C1 segment of cervical spinal cord (tissue), 14 donors: ENCODE measurements at places on chromosomes 6 and 20.

GRCh38 chr20:21534453-21534852 is 20.6 kb upstream of the NKX2-2 start:
- no peak for DNase-seq

DNA sequence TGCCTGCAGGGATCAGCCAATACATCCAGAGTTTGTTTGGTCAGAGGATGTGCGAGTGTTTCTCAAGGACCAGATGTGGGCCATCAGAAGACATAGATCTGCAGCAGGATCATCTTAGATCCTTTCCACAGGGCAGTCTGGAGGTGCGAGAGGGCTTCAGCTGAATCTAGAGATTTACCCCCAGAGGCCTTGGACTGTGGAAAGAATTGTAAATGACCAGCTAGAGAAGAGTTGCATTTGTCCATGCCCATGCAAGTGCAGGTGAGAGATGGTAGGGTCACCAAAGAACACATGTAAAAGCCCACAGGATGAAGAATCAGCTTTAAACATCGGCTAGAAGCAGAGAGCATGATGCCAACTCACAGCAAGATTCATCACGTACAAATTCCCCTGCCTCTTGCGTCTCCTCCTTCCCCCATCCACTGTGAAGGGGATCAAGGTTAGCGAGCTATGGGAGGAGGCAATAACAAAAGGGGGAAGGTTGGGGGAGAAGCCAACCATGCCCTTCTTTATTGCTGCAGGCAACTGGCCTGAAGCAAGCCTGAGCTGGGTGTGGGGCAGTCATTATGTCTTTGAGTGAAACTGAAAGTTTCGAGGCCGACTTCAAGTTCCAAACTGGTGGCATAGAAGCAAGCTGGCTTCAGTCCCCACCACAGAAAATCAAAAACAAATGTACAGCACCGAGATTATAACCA is 83.5 kb downstream of the SCML4 start:
- DNase-seq: no peak

DNA sequence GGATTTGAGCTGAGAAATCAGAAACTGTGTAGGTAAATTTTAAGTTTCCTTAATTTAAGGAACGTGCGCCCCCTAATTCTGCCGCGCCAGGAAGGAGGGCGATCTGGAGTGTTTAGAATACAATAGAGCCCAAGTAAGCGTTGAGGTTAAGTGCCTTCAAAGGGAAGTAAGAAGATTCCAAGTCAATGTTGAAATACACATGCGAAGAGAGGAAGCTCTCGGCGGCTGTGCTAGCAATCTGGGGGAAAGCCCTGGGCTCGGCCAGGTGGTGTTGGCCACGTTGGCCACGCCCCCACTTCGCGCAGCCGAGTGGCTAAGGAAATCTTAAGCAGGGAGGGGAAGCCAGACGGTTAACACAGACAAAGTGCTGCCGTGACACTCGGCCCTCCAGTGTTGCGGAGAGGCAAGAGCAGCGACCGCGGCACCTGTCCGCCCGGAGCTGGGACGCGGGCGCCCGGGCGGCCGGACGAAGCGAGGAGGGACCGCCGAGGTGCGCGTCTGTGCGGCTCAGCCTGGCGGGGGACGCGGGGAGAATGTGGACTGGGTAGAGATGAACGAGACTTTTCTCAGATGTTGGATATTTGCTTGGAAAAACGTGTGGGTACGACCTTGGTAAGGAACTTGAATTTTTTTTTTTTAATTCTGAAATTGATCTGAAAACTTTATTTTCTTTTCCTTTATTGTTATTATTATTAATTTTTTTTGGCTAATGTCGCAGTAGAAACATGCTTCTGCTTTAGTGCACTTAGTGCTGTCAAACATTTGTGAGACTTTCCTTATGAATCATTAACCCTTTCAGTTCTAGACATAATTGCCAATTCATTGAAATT is at the start of gene PRDM1:
Gene PRDM1 (plus strand): TSS at position 353 of the 830 bp plus-strand sequence. CDS start 218 bp downstream, at position 571.
- DNase-seq: no peak

DNA sequence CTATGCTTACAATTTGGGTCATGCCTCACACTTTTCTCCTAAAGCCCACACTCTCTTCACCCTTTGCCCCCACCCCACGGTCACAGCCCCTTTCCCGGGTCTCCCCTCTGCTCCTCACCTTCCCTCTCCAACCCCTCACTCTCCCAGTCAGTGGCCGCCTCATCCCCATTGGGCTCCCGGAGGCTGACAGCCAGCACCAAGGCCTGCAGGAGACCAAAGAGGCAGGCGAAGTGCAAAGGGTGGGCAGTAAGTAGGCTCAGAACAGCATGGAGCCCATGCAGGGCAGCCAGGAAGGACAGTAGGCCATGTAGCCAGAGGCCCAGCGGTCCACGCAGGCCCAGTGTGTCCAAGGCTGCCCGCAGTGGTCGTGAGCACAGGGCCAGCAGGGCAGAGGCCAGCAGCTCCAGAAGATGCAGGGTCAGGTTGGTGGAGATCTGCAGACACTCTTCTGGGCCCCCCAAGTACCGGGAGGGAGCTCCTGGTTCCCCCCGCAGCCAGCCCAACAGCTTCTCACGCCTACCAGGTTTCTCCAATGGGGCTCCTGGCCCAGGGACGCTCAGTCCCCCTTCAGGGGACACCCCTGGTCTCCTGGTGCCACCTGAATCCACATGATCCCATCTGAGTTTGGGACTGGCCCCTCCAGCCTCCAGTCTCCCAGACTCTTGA is 1.5 kb downstream of the C6orf47 start:
- no peak for DNase-seq

GRCh38 chr6:66568271-66568670 is 861.2 kb upstream of the EYS start:
- no peak for DNase-seq

GRCh38 chr20:46093531-46093930 is 3.8 kb upstream of the NCOA5 start:
- no peak for DNase-seq

DNA sequence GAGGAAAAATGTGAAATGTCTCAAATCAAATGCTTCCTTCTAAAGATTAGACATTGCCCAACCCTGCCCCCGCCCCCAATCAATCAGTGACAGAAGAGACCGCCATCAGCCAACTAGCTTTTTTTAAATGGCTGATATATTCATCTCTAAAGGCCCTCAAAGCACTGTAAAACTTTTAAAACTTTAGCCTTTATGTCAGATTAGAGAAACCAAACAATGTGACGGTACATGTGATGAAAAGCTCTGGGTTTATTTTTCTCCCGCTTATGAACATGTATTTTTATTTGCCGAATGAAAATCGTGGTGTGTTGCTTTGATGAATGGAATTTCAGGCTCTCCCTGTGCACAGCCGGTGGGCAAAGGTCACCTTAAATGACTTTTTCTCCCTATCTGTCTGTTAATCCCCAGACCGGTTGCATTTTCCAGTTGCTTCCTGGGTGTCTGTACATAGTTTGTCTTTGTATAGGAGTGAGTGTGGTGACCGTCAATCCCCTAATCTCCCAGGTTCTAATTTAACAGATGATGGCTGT is 38.5 kb downstream of the TBC1D7 start:
- no peak for DNase-seq

DNA sequence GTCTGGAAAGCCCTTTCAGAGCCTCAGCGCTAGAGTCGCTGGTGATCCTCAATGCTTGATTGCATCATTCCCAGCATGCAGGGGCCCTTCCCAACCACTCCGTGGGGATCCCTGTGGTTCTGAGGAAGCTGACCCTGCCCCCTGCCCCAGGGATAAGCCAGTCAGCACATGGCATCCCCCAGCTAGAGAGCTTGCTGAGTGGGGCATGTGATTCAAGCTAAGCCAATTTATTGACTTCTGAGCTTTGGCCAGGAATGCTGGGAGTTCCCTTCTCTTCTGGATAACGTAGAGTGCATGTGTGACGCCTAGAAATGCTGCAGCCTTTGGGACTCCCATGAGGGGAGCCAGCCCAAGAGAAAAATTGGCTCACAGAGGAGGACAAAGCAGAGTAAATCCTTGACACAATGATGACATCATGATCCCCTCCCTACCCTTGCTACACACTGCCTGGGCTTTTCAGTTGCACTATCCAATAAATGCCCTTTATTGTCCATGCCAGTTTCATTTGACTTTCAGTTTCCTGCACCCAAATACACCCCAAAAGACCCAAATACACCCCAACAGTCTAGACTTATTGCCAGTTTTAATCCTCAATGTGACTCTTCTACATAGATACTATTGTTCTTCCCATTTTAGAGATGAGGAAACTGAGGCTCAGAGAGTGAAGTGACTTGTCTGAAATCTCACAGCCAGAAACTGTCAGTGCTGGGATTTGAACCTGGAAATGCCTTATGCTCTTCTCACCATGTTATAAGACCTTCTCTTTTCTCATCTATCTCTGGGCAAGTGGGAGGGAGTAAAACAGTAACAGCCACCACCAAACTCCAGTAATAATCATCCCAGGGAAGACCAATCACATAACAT is 34.3 kb downstream of the KCNB1 start:
- no peak for DNase-seq

- no peak for DNase-seq
Measured at GRCh38 chr6:156282087-156282486, 495.1 kb upstream of the ARID1B start.

DNA sequence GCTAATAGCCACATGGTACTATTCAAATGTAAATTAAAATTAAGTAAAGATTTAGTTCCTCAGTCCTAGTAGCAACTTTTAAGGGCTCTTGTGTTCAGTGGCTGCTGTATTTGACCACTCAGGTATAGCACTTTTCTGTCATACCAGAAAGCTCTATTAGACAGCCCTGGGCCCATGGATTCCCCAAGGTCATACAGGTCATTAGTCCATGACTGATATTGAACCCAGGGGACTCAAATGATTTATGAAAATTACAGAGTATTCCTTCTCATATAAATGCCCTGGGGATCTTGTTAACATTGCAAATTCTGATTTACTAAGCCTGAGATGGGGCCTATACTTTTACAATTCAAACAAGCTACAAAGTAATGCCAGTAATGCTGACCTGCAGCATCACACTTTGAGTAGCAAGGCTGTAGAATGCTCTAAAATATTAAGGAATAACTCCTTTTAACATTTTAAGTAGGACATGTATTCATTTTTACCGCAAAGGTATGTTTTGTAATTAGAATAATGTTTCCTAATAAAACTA is 29.6 kb downstream of the RNF217 start:
- DNase-seq: no peak

DNA sequence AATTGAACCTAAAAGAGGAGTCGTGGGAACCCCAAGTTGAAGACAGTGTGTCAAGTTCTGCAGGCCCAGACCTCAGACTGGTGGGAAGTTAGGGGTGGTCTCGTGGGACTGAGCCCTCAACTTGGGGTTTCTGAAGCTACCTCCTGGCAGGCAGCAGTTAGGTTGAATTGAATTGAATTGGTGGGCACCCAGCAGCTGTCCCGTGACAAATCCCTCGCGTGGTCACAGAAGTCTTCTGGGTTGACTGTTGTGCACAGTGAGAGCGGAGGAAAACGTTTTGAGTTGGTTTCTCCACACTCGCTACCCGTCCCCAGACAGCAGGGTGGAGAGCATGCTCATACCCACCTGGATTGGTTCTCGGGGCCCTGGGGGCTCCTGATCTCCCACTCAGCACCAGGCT is 12.9 kb downstream of the SLC4A11 start:
- DNase-seq: no peak

DNA sequence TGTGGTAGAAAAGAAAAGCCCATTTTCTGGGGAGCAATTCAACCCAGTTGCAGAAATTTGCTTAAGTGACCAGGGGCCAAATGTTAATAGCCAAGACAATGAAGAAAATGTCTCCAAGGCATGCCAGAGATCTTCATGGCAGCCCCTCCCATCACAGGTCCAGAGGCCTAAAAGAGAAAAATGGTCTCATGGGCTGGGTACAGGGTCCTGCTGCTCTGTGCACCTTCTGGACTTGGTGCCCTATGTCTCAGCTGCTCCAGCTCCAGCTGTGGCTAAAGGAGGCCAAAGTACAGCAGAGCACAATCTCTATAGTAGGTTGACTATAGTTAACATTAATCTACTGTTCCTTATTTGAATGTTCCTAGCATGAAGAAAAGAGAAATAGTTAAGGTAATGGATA is 44.7 kb downstream of the FRK start:
- DNase-seq: no peak

DNA sequence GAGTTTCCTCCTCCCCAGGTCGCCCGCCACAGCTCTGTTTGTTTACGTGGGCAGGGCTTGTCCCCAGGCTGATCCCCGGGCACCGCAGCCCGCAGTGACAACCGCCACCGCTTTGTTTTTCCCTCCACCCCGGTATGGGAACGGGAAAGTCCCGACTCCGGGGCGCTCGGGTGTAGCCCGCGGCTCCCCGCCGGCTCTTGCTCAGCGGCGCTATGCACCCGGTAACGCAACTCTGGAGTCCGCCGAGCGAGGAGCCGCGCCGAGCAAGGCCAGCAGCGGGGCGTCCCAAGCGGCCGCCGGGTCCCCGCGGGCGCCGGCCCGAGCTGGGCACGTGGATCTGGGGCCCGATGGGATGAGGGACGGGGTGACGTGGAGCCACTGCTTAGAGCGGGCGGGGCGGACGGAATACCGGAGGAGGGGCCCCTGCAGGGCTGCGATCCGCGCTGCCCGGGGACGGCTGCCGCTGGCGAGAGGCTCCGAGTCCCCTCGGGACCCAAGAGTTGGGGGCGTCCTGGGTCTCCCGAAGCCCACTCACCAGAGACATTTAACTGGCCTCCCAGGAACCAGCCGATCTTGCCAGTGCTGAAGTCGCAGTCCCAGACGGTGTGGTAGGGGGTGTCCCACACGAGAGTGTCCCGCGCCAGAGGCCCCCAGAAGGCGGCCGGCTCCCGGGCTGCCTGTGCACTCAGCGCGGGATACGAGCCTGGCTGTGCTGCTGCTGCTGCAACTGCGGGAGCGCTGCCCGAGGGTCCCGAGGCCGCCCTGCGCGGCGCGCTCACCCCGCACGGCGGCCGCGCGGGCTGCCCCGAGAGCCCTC is 497 bp downstream of the ACSS1 start:
- peak; percentile 60 for DNase-seq

- DNase-seq: peak; percentile 67
Measured at GRCh38 chr6:87929843-87930288, 117.8 kb upstream of the SPACA1 start.

DNA sequence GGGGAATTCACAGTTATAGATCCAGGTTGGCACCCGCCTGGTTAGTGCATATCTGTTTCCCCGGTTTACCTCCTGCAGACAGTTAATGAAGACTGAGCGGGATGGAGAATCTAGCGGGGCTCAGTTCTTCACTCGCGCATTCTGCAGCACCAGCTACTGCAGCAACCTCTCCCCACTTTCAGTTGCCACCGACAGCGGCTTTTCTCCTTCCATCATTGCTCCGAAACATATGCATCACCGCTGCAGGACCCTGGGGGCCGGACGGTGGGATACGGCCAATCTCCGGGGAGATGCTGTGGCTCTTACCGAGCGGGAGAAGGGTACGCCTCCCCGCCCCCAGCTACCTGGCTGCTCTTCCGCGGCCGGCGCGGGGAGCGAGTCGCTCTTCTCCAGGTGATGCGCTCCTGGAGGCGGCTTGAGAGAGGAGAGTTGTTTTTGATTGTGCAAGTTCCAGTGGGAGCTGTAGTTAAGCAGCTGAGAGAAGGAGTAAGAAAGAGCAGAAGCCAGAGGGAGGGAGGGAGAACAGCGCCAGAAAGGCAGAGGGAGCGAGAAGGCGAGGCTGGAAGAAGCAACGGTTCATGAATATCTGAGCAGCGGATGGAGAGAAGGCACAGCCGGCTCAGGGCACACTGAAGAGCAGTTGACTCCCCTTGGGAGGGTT is at the start of gene SGK1:
Gene SGK1 (minus strand): TSS at position 642 of the 661 bp plus-strand sequence. CDS start 652 bp downstream, outside the sequence.
- DNase-seq: peak; percentile 38

GRCh38 chr6:76814496-76815458 is 648.5 kb downstream of the HTR1B start:
- DNase-seq: no peak

GRCh38 chr6:137880746-137881521 is 13.9 kb downstream of the TNFAIP3 start:
- DNase-seq: no peak

- DNase-seq: no peak
Measured at GRCh38 chr20:8903655-8904605, 165.0 kb upstream of the PLCB4 start.
